PC-3 (cell line): ENCODE measurements at places on chromosomes 2 and 18.

GRCh38 chr2:150472511-150472899 lies 15.0 kb downstream of the RND3 start:
- DNase-seq, result peak; percentile 48

DNA sequence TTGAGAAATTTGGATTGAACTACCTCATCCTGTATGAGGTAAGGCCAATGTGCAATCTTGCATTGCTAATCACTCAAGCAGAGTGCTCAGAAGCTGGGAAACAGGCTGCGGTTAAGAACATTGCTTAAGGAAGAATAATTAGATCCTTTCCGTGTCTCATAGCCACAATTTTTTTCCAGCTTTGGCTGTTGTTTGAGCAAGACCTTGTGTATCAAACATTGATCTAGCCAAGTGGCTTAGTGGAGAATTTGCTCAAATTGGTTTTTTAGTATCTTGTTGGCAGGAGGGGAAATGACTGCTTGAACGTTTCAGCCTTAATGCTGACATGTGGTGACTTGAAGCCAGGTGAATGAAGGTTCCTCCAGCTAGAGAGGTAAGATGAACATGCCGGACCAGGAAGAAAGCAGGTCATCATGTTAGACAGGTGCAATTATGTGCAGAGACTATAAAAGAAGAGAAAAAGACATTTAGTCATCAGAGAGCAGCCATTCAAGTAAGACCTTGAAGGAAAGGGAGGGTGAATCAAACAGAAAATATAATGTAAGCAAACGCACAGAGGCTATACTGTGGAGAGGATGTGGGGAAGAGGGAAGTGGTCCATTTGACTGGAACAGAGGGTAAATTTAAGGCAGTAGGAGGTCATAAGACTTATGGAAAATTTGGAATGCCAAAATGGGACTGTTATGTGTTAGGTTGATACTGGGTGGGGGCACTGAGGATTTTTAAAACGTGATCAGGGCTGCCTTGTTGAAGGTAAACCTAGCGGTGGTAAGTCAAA lies 98.9 kb upstream of the CYP1B1 start:
- no peak for DNase-seq

DNA sequence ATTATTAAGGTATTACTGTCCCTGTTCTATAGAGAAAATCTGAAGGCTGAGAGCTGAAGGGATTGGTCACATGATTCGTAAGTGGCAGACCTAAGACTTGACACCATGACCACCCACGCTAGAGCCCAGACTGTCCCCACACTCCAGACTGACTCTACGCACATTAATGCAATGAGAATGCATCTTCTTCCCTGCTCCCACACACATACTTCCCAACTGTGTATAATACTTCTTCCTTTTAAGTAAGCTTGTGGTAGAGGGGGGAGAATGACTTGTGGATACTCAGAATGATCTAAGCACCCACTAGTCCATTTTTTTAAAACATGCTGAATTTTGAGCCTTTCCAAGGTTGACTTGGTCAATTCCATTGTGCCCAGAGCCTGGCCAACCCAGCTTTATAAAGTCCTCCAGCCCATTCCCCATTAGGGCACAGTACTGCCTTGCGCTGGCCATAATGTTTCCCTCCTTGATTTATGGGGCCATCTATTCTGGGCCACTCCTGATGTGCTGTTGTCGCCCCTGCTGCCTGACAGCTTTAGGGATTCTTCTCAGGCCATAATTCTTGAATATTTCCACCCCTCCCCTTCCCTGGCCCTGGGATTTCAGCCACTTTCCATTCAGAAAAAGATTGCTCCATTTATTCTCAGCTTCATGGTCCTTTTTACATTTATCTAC lies 28.7 kb downstream of the ALK start:
- DNase-seq, result no peak

DNA sequence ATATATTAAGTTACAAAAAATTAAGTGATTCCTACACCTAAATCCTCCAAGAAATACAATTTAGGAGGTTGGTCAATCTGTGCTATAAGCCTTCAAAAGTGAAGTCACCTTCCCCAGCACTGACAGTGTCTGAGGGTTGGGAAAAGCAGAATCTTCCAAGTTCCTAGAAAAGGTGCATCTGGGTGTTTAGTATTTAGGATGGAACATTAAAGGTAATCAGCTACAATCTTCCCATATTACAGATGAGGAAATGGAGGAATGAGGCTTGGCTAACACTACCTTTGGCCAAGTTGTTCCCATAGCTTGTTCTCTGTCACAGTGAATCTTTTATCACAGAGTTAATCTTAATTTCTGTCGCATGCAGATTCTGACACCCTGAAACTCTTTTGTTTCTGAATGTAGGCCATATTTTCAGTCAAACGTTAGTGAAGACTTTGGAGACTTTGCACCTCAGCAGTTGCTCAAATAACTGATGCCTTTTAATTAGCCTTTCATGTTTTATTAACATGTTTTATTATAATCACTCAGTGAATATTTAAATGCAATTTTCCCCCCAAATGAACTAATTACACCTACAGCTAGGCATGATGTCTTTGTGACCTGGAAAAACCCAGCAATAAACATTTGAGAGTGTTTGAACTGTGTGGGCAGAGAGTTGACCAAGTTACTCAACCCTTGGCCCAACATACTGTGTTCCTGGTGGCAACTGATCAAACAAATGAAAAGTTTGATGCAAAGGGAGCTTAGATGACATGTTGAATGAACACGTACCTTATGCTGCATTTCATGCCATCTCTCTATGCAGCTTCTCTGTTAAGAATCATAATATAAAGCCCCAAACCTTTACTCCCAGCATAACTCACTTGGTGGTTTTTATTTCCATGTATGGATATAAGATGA lies 17.6 kb downstream of the FN1 start:
- peak; percentile 36 for DNase-seq

DNA sequence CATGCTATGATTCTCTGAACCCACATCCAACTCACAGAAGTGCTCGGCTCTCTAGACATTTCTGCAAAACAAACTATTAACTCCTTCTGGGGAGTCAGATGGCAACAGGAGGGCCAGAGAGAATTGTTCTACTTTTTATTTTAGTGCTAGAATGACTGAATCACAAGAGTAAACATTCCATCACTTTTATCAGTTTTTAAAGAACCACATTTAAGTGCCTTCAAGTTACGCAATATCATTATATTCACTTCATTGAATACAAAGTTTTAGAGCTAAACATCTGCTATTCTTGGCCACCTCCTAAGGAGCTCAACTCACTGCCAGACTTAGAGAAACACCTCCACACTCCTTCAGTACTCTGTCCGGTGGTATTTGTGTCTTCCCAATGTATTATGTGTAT lies 22.4 kb downstream of the B4GALT6 start:
- DNase-seq, result peak; percentile 68

DNA sequence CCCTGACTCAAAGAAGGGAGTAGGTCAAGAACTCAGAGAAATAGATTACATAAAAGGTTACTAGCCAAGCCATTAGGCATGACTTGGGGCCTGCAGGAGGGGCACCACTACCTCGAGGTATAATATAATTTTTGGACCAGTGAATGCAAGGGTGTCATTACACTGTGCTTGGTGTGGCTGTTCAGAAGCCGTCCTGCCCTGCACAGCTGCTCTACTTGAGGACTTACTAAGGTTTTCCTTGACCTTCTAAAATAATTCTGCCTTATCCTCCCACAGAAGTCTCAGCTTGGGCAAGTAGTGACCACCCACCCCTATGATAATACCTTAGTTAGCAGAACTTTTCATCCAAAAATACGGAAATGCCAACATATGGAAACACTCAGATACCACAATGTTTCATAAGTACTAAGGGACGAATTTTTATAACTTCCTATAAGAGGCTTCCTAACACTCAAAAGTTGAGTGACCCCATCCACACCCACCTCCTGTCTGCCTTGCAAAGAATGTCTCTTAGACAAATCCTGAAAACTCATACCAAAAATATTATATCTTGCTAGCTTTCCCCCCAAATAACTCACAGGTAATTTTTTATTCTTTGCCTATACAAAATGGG lies 17.7 kb upstream of the ATG16L1 start:
- no peak for DNase-seq

DNA sequence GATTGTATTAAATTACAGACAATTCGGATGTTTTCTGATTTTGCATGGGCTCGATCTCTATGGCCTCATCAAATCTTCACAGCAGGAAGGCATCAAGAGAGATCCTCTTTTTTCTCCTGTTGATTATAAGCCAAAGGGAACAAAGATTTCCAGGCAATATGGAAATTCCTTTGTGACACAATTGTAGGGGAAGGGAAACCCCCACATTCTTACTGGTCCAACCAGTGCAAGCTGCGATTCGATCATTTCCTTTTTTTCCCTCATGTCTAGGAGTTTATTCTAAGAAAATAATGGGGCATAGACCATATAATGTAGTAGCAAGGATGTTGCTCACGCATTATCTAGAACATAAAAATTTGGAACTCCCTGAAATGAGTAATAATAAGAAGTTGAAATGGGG lies 87.7 kb downstream of the LYPD6 start:
- no peak for DNase-seq

- DNase-seq, result no peak
Observed at GRCh38 chr2:119197529-119198239, 25.9 kb upstream of the STEAP3 start.

GRCh38 chr2:207418419-207418818 lies 111.3 kb upstream of the CREB1 start:
- DNase-seq, result no peak

- no peak for DNase-seq
Observed at GRCh38 chr2:148913492-148913891, 38.5 kb downstream of the KIF5C start.

GRCh38 chr18:39781565-39781964 lies 2173.5 kb upstream of the PIK3C3 start:
- DNase-seq, result no peak

DNA sequence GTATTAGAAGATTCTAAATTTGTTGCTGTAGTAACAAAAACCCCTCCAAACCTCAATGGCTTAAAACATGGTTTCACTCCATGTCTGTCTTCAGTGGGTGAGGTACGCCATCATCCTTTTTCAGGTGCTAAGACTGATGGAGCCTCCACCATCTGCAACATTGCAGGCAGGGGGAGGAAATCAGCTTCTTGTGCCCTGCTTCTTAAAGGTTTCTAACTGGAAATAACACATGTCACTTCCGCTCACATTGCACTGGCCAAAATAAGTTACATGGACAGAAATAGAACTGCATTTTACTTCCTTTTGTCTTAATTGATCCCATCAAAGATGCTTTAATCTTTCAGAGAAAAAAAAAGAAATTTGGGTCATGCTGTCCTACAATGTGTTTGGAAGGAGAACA lies 94.1 kb downstream of the GALNT3 start:
- DNase-seq, result no peak

- no peak for DNase-seq
Observed at GRCh38 chr2:42216694-42217093, 47.5 kb downstream of the EML4 start.

DNA sequence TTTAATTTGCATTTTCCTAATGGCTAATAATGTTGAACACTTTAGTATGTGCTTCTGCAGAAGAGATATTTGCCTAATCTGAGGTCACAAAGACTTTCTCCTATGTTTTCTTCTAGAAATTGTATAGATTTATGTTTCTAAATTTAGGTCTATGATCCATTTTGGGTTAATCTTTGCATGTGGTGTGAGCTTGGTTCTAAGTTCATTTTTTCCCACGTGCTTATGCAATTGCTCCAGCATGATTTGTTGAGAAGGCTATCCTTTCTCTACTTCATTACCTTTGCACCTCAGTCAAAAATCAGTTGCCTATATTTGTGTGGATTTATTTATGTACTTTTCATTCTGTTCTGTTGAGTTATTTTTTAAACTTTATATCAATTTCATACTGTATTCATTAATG lies 15.0 kb upstream of the RNF103 start:
- DNase-seq, result no peak

DNA sequence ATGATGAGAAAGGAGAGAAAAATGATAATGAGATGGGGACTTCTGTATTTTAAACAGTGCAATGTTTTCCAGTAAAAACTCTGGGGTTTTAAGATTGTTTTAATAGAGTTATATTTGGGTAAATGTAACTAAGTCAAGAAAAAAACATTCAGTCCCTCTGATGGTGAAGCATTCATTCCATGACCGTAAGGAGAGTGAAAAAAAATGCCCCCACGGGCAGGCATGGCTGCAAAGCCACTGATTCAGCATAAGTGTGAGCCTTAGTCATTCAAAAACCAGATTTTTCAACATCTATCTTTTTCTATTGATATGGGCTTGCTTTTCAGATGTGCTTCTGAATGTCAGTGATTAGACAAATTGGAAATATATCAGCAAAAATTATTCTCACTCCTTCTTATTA lies 957.8 kb downstream of the SLC4A3 start:
- no peak for DNase-seq

DNA sequence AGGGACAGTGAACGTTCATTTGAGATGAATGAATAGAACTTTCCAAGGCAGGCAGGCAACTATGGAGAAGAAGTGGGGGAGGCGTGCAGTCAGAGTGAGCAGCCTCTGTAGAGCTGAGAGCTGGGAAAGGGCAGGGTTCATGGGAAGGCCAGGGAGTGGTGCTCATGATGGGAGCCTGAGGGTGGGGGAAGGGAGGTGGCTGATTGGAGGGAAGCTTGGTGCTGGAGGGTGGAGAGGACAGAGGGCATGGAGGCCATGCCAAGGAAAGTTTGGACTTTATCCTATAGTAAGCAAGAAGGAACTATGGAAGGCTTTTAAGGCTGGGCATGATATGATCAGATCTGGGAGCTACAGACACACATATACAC lies 47.6 kb upstream of the LGALSL start:
- DNase-seq, result no peak

GRCh38 chr18:111306-112014 lies 46.9 kb upstream of the USP14 start:
- peak; percentile 77 for DNase-seq

DNA sequence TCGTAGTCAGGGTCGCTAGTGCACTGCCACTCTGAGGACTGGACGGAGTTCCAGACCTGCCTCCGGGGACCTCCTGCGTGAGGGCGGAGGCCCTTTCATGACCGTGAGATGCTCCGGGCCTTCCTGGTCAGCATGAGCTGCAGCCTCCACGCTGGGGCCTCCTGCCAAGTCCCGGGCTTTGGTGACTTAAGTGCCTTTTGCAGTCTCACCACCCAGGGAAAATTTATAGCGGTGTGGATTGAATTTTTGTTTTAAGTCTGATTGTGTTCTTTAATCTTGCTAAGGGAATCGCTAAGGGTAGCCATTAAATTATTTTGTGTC lies 33.6 kb downstream of the CHRNA1 start:
- no peak for DNase-seq

GRCh38 chr2:9235147-9236044 lies 28.8 kb downstream of the ASAP2 start:
- DNase-seq, result no peak

GRCh38 chr2:177353187-177353478 lies 39.4 kb upstream of the AGPS start:
- DNase-seq, result no peak

DNA sequence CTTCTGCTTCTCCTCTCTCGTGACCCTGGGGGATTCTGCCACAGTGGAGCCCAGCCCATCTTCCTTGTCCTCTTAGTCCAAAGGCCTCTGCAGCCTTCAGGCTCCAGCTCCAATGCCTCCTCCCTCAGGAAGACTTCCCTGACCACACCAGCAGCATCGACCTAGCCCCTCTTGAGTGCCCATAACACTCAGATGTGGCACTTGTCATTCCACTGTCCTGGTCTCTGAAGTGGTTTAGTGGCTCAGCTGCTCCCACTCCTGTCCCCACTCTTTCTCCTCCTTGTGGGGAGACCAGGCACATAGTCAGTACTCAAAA lies 97.5 kb downstream of the STPG4 start:
- no peak for DNase-seq
